Central memory CD4-positive, alpha-beta T cell (primary cell): ENCODE measurements at places on chromosomes 6 and 20.

GRCh38 chr20:6636209-6637159, 131.0 kb upstream of the BMP2 start:
- DNase-seq: no peak

DNA sequence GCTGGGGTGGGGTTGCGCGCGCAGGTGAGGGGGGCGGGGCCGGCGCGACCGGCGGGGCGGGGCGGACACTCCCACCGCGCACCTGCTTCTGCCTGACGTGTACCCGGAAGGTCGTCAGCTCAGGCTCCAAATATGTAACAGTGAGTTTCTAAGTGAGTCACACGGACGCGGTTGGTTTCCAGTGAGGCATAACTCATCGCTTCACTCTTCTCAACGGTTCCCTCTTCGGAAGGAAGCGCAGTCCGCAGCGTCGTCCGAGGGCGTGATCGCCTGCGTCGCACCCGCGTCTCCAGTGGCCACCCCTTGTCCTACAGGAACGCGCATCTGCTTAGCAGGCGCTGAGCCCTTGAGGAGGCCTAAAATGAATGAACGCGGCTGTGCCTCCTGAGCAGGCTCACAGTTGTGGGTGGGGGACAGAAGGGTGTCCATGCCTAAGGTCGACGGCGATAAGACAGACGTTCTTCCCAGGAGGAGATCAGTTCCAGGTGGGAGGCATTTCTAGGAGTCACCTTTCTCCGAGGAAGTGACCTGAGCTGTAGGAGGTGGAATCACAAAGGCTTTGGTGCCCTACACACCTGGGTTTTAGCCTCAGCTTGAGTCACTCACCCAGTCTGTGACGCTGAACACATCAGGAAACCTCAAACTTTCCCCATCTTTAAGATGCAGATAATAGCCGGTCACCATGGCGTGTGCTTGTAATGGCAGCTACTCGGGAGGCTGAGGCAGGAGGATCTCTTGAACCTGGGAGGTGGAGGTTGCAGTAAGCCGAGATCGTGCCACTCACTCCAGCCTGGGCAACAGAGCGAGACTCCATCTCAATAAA, 50.9 kb upstream of the EZR start:
- DNase-seq: peak; percentile 95

GRCh38 chr6:144365271-144365670, 80.1 kb downstream of the UTRN start:
- DNase-seq: no peak

DNA sequence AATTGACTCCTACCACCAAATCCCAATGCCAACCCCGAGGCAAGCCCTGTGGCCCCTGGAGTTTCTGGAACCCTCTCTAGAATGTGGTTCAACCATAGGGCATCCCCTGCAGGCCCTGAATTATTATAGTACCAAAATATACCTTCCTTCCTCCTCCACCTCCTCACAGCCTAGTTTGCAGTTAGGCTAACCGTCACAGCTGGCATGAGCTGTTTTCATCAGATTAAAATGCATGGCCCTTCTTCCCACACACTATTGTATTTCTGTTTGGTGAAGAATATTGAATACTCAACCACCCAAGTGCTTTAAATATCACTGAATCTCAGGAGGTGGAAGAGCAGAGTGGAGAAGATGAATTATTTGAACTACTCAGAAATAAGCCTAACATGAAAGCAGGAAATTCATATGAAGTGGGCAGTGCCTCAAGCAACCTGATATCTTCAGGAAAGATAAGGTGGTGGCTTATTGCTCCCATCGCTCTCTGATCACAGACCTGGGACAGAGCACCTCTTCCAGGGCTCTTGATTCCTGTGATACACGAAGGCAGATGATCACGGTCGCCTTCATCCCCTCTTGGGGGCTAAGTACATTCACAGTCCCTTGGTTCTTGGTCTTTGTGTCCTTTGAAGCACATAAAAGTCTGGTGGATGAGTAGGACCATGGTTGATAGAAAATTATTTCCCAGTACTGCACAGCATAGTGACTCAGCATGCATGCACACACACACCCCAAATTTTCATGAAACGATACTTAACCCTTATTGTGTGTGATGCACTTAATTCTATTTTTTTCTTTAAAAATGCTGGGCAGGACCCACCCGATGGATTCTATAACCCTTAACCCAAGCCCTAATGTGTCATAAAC, 90.9 kb downstream of the PSMG4 start:
- no peak for DNase-seq

DNA sequence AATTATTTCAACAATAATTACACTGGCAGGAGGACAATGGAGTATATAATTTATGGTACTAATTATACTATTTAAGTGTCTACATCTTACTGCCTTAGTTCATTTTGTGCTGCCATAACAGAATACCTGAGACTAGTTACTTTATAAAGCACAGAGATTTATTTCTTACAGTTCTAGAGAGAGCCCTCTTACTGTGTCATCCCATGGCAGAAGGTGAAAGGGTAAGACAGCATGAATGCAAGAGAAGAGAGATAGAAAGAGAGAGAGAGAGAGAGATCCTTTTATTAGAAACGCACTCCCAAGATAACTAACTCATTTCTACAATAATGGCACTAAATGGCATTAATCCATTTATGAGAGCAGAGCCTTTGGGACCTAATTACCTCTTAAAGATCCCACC, 314.7 kb downstream of the EPM2A start:
- no peak for DNase-seq

GRCh38 chr20:33148040-33148439, 19.9 kb upstream of the BPIFA2 start:
- DNase-seq: no peak

DNA sequence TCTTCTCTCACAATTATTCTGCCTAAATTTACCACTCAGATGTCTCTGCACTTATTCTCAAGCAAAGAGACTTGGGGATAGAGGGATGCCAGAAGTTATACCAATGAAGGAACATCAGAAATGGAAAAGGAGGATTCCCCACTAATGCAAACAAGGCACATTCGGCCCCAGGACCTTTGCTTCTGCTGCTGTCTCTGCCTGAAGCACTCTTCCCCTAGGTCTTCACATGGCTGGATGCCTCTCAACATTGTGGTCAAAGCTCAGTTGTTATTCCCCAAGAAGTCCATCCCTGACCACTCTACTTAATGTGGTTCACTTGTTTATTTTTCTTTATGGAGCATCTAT, 508.7 kb downstream of the DOK5 start:
- no peak for DNase-seq

- no peak for DNase-seq
These were observed 98.3 kb downstream of the HAO1 start for GRCh38 chr20:7841971-7842310.

GRCh38 chr6:13872681-13873080, 52.1 kb upstream of the RNF182 start:
- no peak for DNase-seq

GRCh38 chr20:52379723-52380336, 188.3 kb upstream of the ZFP64 start:
- DNase-seq: peak; percentile 4

- DNase-seq: peak; percentile 6
These were observed 19.5 kb upstream of the FAM8A1 start for GRCh38 chr6:17580518-17581048.

- DNase-seq: no peak
These were observed 8.5 kb downstream of the MRPS18A start for GRCh38 chr6:43679057-43679456.

GRCh38 chr6:160792708-160793107, 90.7 kb downstream of the PLG start:
- DNase-seq: no peak

- DNase-seq: no peak
These were observed 8.1 kb downstream of the PTPRK start for GRCh38 chr6:128512296-128512695.

DNA sequence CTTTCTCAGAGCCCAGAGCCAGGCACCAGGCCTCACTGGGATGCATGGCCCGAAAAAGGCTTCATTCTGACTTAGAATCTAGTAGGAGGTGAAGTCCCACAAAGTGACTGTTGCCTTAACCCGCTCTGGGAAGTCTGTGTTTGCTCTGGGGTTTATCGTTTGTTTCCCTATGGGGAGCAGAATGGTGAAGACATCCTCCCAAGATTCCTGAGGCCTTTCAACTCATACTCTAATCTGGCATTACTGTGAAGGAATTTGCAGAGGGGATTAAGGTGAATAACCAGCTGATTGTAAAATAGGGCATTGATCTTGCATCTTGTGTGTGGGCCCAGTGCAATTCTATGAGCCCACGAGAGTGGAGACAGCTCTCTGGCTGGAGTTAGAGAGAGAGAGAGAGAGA, 67.8 kb downstream of the CDH26 start:
- DNase-seq: no peak

DNA sequence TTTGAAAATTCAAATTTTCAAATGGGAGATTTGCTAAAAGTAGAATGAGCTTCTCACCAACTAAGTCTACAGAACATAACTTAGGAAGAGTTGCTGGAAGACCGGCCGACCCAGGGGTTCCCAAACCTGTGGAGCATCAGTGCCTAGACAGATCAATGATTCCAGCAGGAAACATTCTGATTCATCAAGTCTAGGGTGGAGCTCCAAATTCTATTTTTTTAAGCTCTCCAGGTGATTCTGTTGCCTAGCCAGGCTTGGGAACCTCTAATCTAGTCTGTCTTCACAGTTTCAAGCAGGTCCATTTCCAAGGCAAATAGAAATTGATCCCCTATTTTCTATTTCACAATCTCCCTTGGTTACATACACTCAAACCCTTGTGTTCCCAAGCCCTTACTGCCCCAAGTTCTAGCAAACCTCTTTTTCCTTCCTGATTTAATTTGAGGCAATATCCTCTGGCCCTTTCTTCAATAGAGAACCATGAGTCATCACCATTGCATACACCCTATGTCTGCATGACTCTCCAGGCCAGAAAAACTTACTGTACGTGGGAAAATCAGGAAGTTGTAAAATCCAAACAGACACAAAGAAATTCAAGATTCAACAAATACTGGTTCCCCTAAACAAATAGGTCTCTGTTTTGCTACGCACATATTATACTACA, 8.9 kb downstream of the ATXN1 start:
- DNase-seq: no peak

- no peak for DNase-seq
These were observed 27.0 kb downstream of the ZNF292 start for GRCh38 chr6:87182321-87182720.

DNA sequence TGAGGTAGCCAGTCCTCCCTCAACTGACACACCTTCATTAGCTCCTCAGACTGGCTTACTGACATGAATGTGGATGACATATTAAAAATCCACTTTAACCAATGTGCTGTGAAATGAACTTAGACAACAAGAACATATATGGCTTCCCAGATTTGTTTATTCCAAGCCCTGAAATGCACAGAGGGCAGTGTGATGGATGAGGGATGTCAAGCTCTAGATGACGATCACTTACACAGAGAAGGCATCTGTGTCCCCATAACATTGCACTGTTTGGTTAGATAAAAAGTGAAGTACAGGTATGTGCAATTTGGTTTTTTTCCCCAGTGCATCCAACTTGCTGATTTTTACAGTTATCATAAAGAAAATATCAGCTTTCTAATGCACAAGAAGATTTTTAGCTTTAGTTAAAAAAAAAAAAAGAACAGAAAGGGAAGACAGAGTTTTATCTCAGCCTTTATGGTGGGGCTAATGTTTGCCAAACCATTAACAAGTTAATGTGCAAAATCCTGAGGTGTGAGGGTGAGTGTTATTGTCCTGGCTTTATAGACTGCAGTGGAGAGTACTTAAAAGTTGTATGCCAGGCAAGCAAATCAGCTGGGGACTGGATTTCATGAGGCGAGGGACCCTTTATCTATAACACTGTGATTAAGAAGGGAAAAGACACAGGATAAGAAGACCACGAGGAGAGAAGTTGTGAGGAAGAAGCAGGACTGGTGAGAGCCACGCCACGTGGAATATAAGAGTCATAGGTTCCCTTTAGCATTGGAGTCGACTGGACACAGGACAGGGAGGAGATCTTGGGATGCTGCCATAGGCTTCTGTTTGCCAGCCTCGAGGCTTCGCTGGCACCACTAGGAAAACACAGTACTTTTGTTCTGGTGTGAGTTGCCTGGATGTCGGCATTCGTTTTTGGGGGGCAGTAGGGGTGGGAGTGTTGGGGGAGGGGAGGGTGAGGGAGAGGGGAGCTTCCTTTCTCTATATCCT, 90.0 kb upstream of the BACH2 start:
- no peak for DNase-seq

- DNase-seq: no peak
These were observed 64.2 kb downstream of the SGK1 start for GRCh38 chr6:134253681-134254080.

DNA sequence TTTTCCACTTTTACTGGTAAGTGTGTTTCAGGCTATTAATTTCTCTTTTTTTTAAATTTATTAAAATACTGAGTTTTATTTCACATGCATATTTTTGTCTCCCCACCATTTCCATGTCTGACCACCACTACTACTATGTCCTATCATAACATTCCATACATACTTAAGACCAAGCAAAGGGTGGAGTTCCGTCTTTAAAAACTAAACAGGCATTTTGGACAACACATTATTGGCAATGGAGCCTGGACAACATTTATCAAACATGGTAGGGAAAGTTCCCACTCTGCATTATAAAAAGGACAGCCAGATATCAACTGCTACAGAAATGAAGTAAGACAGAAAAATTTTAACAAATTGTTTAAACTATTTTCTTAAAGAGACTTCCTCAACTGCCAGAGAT, 91.9 kb downstream of the LMBRD1 start:
- DNase-seq: no peak

- no peak for DNase-seq
These were observed 14.5 kb downstream of the CHMP4B start for GRCh38 chr20:33825340-33826269.

- DNase-seq: no peak
These were observed 29.7 kb upstream of the AFDN start for GRCh38 chr6:167797011-167797471.

DNA sequence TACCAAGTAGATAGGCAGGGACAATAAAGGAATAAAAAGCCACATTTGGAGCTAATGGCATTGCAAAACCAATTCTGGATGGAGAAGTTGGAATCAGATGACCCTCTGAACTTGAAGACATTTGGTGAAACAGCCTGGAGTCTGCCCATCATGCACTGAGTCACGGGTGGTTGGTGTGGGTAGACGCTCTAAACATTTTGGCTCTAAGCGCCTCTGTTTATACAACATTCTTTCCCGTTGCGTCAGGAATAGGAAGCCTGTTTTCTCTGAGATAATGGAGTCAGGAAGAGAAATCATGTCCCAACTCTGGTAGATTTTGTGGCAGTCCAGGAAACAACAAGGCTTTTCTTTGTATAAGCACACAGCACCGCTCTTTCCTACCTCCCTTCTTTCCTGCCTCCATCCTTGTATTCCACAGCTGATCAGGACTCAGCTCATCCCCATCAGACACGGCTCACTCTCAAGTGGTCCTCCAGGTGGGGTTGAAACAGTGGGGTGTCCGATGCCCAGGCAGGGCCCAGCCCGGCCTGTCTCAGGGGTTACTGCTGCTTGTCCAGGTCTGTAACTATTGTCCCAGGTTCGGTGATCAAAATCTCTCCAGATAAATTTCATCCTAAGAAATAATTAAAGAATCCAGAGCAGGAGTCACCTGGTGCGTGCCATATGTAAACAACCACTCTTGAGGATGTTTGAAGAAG, 12.1 kb upstream of the RAMACL start:
- DNase-seq: no peak

GRCh38 chr6:167974640-167975344, 22.7 kb upstream of the KIF25 start:
- no peak for DNase-seq
